ENCODE measurements at places on chromosomes 3 and 15. TPM values are rescaled to one million over a fixed set of nuclear protein-coding genes. Genes with fewer than 3 reads are reported as not detected.

Gene GOLGA8R
- 1.6 TPM for total RNA-seq

Gene ANKRD63
- not detected for total RNA-seq

Gene IRAK2
- total RNA-seq: 2.1 TPM

Gene GABRB3
- 47.9 TPM for total RNA-seq

Gene HIGD2B
- total RNA-seq: not detected

Gene SIDT1
- total RNA-seq: not detected

Gene SI
- total RNA-seq: not detected

DNA sequence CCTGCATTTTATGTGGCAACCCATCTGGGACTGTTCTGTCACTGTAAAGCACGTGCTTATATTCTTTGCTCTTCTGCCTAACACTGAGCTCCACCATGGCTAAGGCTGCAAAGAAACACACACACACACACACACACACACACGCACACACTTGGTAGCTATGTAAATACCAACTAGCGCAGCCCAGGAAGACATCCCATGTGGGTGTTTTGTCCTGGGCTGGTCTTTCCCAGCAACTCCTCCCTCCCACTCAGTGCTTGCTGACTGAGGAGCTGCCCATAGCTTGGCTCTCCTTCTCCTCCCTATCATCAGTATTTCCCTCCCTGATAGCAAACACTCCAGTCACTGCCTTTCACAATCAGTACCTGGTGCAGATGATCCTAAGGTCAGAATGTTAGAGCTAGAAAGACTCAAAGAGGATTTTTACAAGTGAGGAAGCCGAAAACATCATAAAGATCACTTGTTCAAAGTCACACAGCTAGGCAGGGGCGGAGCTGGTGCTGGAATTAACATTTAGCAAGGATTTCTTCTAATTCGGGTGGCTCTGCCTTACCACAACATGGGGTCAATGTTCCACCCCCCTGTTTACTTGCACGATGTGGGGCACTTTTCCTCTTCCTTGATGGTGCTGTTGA lies 377.1 kb upstream of the TBL1XR1 start:
- no peak overlapping the region for H3K4me3 ChIP-seq
- H3K27ac ChIP-seq: no peak overlapping the region
- no peaks in the 10 kb centered on the region for H3K27me3 ChIP-seq
- H3K36me3 ChIP-seq: no peaks in the 10 kb centered on the region

DNA sequence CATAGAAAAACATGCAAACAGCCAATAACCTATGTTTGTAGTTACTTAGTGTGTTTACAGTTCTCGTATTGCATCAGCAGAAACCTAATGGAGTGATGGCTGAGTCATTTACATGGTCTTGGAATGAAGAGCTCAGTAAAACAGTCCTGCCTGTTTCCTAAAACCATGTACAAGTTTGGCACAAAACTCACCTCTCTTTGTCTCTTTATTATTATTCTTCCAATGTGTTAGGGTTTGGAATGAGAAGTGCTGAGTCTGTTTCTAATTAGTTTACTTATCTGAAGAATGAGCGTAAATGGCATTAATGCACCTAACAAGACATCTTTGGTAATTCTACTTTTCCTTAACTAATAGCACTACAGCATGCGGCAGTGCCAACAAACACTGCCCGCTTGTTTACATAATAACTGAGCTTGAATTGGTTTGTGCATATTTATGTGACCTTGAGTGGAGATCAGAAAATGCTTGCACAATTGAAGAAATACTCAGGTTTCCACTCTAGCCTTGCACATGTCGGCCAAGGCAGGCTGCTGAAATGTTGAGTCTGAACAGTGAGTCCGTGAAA lies 385.4 kb upstream of the SEMA6D start:
- no peaks in the 10 kb centered on the region for H3K36me3 ChIP-seq
- H3K4me3 ChIP-seq: no peak overlapping the region
- no peak overlapping the region for H3K27ac ChIP-seq
- H3K4me1 ChIP-seq: no peaks in the 10 kb centered on the region
- peak; percentile 8 for DNase-seq

DNA sequence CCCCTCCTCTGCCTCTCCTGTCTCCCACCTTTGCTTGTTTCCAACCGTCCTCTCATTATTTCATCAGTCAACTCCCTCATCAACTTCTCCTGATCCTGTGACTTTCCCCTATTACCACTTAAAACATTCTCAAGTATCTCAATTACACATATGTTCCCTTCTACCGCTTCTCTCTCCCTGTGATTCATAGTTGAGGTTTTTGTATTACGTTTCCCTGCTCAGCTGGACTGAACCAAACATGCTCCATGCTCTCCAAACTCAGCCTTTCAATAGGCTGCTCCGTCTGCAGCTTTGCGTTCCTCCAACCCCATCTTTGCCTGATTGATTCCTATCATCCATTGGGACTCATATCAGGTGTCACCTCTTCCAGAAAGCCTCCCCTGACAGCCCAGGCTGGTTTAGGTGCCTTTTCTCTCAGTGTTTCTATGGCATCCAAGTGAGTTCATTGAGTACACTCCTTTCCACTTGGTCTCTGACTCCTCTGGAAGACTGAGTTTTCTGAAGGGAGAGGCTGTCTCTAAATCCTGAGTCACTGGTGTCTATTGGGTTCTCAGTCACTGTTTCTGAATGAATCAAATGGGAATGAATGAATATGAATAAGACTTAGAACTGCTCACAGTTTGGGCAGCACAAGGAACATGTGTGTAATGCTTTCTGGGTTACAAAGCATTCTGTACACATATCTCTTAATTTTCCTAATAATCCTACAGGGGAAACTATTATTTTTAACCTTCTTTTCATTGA lies 56.4 kb downstream of the PLD1 start:
- H3K27me3 ChIP-seq: no peaks in the 10 kb centered on the region
- H3K27ac ChIP-seq: no peak overlapping the region
- no peak overlapping the region for H3K4me3 ChIP-seq
- peaks cover 3% of the 10 kb centered on the region for H3K4me1 ChIP-seq
- no peaks in the 10 kb centered on the region for H3K36me3 ChIP-seq
- peak; percentile 86 for DNase-seq

- no peaks in the 10 kb centered on the region for H3K36me3 ChIP-seq
- no peak for DNase-seq
- H3K27me3 ChIP-seq: no peaks in the 10 kb centered on the region
- no peak overlapping the region for H3K4me3 ChIP-seq
- no peak overlapping the region for H3K27ac ChIP-seq
Observed at GRCh38 chr3:197419696-197420095, 121.3 kb upstream of the DLG1 start.

DNA sequence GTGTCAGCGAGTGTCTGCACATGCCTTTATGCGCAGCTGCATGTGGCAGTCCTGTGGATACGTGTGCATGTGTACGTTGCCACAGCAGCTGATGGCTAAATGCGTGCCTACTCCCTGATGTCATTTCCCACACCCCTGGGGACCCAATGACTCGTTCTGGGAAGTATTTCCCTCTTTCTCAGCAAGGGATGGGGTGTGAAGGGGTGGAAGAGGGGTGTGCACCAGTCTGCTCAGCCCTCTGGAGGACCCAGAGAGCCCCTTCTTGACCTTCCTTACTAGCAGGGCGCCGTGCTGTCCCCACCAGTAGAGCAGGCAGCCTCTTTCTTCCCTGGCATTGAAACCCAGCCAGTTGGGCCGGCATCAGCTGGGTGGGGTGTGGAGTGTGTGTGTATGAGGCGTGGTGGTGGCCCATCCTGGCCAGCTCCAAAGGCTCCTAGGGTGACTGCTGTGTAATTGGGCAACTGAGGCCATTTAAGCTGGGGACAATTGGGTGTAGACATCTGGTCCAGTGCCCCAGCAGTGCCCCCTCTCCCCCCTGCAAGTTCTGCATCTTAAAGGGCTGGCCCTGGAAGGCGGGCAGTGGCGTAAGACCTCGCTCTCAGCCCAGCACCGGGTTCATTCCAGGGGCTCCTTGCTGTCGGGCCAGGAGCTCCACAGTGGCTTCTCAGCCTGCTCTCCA lies 19.2 kb downstream of the SNX33 start:
- no peaks in the 10 kb centered on the region for H3K36me3 ChIP-seq
- no peak overlapping the region for H3K4me3 ChIP-seq
- DNase-seq: peak; percentile 99
- peaks cover 42% of the 10 kb centered on the region for H3K4me1 ChIP-seq
- peak overlapping the region; percentile 97 for H3K27ac ChIP-seq
- no peaks in the 10 kb centered on the region for H3K27me3 ChIP-seq

GRCh38 chr3:46926039-46926438 lies 48.5 kb downstream of the PTH1R start:
- DNase-seq: peak; percentile 75
- H3K4me1 ChIP-seq: peaks cover 18% of the 10 kb centered on the region
- H3K36me3 ChIP-seq: peaks cover 15% of the 10 kb centered on the region
- H3K27ac ChIP-seq: peak overlapping the region; percentile 64

- H3K4me1 ChIP-seq: no peaks in the 10 kb centered on the region
- no peak overlapping the region for H3K27ac ChIP-seq
- H3K27me3 ChIP-seq: peaks cover 5% of the 10 kb centered on the region
- no peaks in the 10 kb centered on the region for H3K36me3 ChIP-seq
- H3K4me3 ChIP-seq: no peak overlapping the region
- DNase-seq: no peak
Observed at GRCh38 chr15:78614021-78614420, 6.8 kb downstream of the CHRNA3 start.

GRCh38 chr3:62479326-62479725 lies 106.0 kb upstream of the FEZF2 start:
- H3K27me3 ChIP-seq: no peaks in the 10 kb centered on the region
- H3K4me3 ChIP-seq: no peak overlapping the region
- H3K4me1 ChIP-seq: no peaks in the 10 kb centered on the region
- H3K27ac ChIP-seq: no peak overlapping the region
- no peak for DNase-seq
- no peaks in the 10 kb centered on the region for H3K36me3 ChIP-seq

DNA sequence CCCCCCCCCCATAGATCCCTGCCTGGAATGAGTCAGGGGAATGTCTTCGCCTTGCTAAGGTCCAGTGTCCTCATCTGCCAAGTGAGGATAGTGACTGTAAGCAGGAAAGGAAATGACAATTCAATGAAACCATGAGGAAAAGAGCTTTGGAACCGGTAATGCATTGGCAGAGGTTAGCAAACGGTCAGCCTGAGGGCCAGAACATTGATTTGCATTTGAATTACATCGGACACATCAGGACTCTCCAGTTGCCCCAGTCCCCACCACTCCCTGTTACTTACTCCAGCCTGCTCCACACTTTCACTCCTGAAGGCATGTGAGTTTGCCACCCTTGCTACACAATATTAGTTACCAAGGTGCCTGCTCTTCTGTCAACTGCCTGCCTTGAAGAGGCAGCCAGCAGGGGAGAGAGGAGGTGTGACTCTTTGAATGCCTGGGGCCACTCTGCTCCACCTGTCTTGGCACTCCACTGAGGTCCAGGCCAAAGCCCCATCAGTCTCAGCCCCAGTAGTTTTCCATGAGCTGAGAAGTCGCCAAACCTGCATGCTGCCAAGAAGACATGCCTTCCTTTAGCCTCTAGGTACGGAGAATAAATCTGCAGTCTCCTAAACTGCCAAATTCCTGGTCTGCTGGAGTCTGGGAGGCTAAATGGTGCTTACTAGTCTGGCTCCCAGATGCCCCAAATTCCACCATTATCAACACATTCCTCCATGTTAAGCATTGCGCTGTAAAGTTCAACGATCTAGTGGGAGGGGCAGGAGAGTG lies 191.7 kb upstream of the TLE3 start:
- H3K27me3 ChIP-seq: peaks cover 2% of the 10 kb centered on the region
- peaks cover 6% of the 10 kb centered on the region for H3K4me1 ChIP-seq
- H3K27ac ChIP-seq: no peak overlapping the region

DNA sequence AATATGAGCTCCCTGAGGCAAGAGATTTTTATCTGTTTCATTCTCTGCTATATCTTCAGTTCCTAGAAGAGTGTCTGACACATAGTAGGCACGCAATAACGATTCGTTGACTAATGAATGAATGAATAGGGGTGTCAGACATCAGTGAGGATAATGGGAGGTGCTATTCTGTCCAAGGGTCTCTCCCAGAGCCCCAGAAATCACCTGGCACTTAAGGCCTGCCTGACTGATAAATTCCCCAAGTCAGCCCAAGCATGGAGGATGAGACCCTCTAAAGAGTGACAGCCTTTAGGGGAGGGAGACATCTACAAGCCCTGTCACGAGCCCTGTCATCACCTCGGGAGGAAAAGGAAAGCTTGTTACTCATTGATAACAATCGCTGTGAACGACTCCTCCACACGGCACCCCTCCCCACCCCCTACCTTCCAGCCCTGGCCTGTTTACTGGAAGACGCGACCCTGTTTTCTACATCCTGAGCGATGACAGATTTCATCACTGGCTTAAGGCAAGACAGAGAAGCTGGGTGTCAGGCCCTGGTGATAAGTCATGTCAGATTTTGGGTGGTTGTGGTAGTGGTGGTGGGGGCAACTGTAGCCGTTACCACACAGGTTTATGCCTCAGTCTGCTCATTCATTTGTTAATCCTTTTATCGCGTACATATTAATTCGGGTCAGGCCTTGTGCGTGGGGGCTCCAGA lies 23.1 kb downstream of the BHLHE40 start:
- H3K4me1 ChIP-seq: peaks cover 5% of the 10 kb centered on the region
- H3K27me3 ChIP-seq: no peaks in the 10 kb centered on the region
- DNase-seq: no peak
- no peaks in the 10 kb centered on the region for H3K36me3 ChIP-seq
- no peak overlapping the region for H3K4me3 ChIP-seq

All from astrocyte (in vitro differentiated cells and primary cell).